ENCODE measurements at places on chromosomes 13 and 19.

GRCh38 chr13:41694545-41695301, 237.4 kb downstream of the RGCC start:
- DNase-seq = peak; percentile 97

GRCh38 chr13:92433386-92433785, 793.2 kb upstream of the GPC6 start:
- no peak for DNase-seq

- peak; percentile 95 for DNase-seq
Measured at GRCh38 chr13:97223711-97224541, 1.8 kb downstream of the MBNL2 start.

DNA sequence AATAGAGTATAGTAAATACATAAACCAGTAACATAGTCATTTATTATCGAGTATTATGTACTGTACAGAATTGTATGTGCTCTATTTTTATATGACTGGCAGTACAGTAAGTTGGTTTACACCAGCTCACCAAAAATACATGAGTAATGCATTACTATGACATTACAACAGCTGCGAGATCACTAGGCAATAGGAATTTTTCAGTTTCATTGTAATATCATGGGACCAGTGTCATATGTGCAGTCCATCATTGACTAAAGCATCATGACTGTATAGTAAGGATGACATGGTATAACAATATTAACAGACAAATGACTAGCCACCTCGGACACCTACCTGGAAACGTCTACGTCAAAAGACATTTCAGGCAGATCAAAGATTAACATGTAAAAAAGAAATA, 33.6 kb downstream of the ATP7B start:
- DNase-seq = no peak

- no peak for DNase-seq
Measured at GRCh38 chr13:48492470-48493065, 40.3 kb downstream of the RCBTB2 start.

DNA sequence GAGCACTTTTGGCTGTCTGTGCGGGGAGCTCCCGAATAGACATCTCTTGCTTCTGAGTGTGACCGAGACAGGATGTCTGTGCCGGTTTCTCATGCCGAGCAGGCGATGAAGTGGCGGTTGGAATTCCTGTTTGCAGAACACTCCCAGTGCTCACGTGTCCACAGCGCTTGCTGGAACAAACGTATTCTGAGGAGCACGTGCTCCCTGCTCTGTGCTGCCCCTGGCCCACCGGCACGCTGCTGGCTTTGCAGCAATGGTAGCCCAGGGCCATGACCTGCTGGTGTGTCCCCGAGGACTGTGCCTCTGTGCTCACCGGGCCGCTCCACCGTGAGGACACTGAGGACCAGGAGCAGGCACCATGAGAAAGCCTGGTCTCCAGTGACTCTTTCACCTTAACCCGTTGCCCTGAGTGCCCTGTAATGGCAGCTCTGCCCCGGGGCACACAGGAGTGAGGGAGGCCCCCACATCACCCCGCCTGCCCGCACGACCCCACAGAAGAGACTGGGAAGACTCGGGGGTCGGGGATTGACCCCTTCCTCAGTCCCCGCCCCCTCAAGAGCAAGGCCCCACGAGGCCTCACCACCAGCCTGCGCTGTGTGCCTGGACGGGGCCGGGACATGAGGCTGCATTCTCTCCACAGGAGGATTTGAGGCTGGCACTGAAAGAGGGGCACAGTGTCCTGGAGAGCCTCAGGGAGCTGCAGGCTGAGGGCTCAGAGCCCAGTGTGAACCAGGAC, 40.0 kb upstream of the F7 start:
- DNase-seq = peak; percentile 21

- DNase-seq = no peak
Measured at GRCh38 chr13:45368005-45368404, 27.0 kb upstream of the TPT1 start.

- no peak for DNase-seq
Measured at GRCh38 chr13:32642316-32642715, 56.1 kb downstream of the PDS5B start.

GRCh38 chr19:41711376-41712261, 3.2 kb downstream of the CEACAM5 start:
- DNase-seq = no peak

DNA sequence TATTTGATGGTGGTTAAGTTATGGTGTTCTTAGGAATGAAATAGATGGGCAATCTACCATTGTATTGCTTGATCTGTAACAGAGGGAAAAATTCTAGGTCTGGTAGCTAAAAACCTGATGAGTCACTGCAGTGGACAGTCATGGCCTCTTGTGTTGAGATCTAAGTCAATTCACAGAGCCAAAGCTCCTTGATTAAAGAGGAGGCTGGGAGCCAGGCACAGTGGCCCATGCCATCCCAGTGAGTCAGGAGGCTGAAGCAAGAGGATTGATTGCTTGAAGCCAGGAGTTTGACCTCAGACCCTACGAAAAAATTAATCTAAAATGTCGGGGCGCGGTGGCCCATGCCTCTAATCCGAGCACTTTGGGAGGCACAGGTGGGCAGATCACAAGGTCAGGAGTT, 67.1 kb upstream of the KPNA3 start:
- DNase-seq = peak; percentile 89

DNA sequence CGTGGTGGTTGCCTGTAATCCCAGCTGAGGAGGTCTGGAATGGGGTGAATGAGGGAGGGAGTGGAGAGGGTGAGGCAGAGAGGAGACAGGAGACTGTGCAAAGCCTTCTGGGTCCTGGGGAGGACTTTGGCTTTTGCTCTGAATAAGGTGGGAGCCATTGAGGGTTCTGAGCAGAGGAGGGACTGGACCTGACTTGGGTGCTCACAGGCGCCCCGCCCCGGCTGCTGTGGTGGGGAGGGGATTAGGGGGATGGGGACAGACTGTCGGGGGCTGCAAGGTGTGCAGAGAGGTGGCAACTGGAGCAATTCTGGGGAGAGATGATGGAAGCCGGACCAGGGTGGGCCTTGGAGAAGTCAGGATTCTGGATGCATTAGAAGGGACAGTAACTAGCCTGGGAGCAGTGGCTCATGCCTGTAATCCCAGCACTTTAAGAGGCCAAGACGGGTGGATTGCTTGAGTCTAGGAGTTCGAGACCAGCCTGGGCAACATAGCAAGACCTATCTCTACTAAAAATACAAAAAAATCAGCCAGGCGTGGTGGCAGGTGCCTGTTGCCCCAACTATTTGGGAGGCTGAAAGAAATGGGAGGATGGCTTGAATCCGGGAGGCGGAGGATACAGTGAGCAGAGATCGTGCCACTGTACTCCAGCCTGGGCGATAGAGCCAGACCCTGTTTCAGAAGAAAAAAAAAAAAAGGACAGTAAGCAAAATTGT, 16.1 kb upstream of the NANOS3 start:
- DNase-seq = no peak

DNA sequence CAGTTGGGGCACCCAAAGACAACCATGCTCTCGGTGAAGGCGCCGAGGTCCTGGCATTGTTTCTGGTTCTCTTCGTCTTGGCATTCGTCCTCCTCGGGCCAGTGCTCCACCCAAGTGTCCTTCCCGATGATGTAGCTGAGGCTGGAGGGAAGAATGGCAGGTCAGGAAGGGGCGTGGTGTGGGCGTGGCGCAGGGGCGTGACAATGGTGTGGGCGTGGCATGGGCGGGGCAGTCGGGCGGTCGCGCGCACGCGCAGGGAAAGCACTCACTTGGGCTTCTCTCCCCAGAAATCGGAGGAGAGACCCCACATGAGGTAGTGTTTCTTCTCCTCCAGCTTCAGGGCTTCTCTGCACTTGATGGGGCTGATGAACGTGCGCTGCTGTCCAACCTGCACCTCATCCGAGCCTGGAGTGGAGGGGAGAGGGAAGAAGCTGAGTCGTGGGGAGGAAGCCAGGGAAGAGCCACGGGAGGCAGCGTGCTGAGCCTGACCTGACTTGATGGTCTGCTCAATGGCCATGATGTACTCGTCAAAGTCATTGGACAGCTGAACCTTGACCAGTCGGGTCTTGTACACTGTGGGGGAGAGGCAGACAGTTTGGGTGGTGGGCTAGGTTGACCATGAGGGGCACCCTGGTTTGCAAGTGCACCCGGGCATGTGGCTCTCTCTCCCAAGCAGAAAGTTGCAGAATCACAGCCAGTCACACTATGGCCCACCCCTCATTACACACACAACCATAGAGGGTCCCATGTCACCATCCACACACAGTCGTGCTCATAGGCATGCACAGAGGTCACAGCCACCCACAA, 8.1 kb upstream of the TNFSF14 start:
- DNase-seq = no peak

GRCh38 chr13:55418095-55418494, 1722.6 kb upstream of the PRR20A start:
- DNase-seq = no peak

DNA sequence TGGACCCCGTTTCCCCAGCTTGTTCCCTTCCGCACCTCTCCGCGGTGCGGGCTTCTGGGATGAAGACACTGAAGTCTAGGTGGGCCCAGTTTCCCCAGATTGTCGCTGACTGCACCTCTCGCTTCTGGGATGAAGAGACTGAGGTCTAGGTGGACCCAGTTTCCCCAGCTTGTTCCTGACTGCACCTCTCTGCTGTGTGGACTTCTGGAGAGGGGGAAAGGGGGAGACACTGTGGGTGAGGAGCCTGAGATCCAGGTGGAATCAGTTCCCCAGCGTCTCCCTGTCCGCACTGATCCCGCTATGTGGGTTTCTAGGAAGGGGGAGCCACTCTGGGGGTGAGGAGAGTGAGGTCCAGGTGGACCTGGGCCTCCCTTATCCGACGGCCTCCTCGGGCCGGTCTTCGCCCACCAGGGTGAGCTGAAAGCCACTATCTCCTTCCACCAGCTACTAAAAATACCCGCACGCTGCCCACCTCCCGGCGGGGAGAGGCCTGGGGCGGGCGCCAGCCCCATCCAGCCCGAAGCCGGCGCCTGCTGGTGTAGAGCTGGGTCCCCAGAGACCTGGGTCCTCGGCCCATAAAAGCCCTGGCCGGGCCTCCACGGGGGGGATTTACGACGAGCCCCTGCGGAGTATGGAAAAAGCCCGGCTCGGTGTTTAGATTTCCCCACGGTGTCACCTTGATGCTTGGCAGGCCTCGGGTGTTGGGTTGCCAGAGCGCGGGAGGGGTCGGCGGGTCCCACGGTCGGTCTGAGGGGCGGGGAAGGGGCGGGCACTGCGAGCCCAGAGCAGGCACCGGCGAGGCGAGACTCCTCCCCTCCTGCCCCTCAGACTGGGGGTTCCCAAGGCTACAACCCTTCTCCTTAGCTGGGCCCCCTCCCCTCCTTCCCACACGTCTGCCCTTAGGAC, 10.6 kb downstream of the FUT6 start:
- peak; percentile 15 for DNase-seq

GRCh38 chr19:996051-996838, 4.0 kb upstream of the GRIN3B start:
- DNase-seq = peak; percentile 43

DNA sequence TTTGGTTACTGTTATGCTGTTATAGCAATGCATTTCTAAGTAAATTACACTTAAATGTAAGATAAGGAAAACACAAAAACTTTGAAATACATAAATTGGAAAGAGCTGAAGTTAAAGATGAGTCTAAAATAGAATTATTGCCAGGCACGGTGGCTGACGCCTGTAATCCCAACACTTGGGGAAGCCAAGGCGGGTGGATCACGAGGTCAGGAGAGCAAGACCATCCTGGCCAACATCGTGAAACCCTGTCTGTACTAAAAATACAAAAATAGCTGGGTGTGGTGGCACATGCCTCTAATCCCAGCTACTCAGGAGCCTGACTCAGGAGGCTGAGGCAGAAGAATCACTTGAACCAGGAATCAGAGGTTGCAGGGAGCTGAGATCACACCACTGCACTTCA, 905.4 kb upstream of the GPC6 start:
- DNase-seq = no peak

DNA sequence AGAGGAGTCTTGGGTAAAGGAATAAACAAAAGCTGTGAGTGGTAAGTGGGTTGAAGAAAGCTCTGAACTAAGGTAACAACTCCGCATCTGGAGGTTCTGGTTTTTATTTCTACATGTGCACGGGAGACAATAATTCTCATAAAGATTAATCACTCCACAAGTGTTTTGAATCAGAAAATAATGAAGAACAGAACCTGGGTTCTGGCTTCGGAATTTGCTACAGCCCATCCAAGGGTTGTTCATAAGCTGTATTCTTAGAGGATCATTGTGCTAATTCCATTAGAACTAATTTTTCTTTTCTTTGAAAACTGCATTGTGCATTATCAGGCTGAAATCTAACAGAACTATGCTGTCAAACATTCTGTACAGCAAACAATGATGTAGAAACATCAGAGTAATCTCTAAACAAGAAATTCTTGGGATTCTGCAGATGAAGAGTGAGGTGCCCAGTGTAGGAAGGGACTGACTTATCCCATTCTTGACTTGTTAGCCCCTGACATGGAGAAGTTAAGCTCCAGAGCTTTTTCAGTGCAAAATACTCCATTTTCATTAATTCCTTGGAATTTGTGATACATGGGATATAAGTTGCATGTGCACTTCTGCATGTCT, 368.2 kb downstream of the COG6 start:
- DNase-seq = peak; percentile 29

- DNase-seq = peak; percentile 90
Measured at GRCh38 chr19:47112166-47112996, 1.2 kb downstream of the ZC3H4 start.

GRCh38 chr19:41545547-41545946, 30.4 kb upstream of the CEACAM21 start:
- no peak for DNase-seq

DNA sequence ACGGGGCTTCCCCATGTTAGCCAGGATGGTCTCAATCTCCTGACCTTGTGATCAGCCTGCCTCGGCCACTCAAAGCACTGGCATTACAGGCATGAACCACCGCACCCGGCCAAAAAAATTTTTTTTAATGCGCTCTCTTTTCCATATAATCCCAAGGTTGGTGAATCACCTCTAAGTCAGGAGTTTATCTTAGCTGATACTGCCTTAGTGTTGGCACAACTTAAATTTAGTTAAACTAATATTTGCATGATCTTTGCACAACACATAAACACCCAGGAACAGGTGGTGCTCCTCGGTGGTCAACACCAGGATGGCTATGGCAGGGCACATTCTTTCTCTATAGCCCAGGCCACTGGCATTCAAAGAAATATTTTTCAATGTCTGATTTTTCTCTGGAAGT, 24.1 kb upstream of the PSG7 start:
- DNase-seq = no peak

- no peak for DNase-seq
Measured at GRCh38 chr19:30316560-30317106, 55.6 kb upstream of the ZNF536 start.

GRCh38 chr19:47240996-47241918, 10.3 kb upstream of the BBC3 start:
- DNase-seq = peak; percentile 75

- DNase-seq = no peak
Measured at GRCh38 chr13:106587787-106588186, 19.9 kb upstream of the ARGLU1 start.

- DNase-seq = peak; percentile 36
Measured at GRCh38 chr13:99357131-99357596, 50.0 kb upstream of the GPR183 start.
